Omental fat pad (tissue), 4 donors: ENCODE measurements at places on chromosomes 16 and 17.

DNA sequence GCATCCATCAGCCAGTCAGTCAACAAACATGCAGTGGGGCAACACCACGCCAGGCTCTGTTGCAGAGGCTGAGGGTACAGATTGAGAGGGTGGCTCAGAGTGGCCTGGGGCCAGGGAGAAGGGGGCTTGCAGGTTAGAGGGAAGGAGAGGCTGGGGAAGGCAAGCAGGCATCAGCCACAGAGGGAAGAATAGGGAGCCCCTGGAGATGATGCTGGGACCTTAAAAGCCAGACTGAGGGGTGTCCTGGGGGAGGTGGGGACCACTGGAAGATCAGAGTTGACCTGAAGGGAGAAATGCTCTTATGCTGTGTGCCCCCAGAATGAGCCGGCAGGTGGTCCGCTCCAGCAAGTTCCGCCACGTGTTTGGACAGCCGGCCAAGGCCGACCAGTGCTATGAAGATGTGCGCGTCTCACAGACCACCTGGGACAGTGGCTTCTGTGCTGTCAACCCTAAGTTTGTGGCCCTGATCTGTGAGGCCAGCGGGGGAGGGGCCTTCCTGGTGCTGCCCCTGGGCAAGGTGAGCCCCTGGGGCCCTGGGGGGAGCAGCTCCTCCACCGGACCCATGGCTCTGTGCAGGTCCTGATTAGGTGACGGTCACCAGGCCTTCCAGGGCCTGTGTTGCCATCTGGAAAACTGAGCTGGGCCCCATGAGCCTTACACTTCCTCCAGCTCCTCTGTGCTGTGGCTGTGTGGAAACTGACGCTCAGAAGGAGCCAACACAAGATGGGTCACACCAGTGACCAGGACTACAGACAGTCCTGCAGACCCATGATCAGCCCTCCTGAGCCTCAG, 1.7 kb downstream of the CORO1A start:
- no peak for DNase-seq

GRCh38 chr17:7001318-7001961, 5.6 kb downstream of the ALOX12 start:
- no peak for DNase-seq

GRCh38 chr16:74607962-74608356, 1.0 kb upstream of the GLG1 start:
- no peak for DNase-seq

DNA sequence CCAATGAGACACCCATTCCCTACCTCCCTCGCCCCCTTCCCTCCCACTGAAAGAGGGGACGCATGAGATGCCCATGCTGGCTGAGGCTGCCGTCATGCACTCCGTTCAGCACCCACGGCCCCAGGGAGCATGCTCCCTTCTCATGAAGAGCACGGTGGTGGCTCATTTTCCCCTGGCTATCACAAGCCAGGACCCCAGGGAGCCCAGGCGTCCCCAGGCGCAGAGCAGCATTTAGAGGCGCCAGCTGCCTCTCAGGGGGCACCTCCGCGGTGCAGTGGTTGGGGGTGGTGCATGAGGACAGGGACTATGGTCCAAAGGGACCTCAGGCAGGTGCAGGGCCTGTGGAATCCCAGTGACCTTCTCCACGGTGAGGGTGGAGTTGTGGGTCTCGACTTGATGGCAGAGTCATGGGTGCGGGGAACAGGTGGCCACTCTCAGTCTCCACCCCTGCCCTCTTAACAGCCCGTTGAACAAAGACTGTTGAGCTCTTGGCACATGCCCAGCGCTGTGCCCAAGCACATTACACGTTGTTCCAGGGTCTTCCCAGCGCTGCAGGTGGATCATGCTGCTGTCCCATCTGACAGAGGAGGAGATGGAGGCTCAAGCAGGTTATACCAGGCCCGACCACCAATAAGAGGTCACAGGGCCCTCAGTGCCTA, 13.6 kb downstream of the KIF19 start:
- no peak for DNase-seq

DNA sequence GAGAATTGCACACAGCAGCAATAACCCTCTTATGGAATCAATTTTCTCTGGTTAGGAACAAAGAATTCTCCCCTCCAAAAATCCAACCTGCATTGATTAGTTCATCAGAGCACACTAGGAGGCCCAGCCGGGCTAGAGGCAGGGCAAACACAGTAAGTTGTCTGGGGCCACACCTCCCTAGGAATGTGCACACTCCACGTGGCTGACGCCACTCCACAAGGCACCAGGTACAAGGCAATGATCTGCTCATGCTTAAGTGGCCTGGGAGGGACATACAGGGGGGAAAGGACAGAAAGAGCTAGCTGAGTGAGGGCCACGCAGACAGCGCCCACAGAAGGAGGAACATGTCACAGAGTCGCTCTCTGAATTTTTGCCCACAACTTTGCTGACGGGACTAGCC, 107.6 kb downstream of the SLC39A11 start:
- DNase-seq, result no peak

- DNase-seq, result no peak
Measured at GRCh38 chr16:89393738-89394406, 96.5 kb downstream of the ANKRD11 start.

GRCh38 chr16:72092832-72093447, 480 bp downstream of the TXNL4B start:
- DNase-seq, result no peak

DNA sequence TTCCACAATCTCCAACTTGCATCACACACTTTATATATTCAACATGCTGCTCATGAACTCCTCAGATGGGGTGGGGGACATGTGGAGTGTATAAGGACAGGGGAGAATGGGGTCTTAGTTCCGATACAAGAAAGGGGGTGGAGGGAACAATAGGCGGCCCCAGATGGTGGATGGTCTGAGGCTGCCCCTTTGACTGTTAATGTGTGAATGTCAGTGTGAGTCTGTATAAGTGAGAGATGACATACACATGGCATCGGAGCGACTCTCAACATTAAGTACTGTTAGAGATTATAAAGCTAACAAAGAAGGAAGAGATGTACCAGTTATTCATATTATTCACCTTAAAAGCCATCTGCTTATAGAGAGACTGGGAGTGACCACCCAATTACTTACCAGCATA, 193.1 kb downstream of the AXIN2 start:
- DNase-seq, result no peak
